Ovary (tissue), 10 donors: ENCODE measurements at places on chromosomes 16 and 17.

- no peak for DNase-seq
Observed at GRCh38 chr16:19515757-19516156, 6.1 kb downstream of the GDE1 start.

DNA sequence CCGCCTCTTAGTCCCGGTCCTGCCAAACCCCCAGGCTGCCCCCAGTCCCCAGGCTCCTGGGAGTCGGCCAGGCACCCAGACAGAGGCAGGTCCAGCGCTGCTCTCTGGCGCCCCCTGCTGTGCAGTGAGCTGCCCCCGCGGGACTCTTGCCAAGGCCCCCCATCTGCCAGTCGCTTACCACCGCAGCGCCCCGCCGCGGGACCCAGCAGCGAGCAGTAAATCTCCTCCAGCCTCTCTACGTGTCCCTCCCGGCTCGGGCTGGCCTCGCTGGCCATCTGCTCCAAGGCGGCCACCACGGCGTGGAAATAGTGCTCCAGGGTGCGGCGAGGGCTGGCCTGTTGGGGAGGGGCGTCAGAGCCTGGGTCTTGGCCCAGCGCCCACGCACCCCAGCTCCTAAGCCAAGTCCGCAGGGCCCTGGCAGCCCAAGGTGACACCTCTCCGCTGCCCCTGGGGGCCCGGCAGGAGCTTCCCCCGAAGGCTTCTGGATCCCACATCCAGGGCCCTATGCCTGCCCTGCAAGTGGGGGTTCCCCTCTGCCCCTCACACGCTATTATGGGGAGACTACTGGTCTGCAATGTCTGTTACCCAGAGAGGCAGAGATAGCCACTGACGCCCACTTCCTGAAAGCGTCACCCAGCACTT lies 33.7 kb upstream of the MFSD6L start:
- no peak for DNase-seq

DNA sequence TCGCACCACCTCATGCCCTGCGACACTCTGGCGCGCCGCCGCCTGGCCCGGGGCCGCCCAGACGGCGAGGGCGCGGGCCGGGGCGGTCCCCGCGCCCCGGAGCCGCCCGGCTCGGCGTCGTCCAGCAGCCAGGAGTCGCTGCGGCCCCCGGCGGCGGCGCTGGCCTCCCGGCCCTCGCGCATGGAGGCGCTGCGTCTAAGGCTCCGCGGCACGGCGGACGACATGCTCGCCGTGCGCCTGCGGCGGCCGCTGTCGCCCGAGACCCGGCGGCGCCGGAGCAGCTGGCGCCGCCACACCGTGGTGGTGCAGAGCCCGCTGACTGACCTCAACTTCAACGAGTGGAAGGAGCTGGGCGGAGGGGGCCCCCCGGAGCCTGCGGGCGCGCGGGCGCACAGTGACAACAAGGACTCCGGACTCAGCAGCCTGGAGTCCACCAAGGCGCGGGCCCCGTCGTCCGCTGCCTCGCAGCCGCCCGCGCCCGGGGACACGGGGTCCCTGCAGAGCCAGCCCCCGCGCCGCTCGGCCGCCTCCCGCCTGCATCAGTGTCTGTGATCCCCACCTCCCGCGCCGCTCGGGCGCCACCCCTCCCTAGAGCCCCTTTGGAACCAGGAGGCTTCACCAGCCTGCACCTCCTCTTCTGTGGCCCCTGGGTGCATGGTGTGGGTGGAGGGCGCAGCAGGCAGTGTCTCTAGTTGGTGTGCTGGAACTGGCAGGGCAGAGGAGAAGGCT lies 82.3 kb downstream of the ARHGAP23 start:
- DNase-seq, result no peak

GRCh38 chr16:85460252-85461021 lies 152.7 kb upstream of the GSE1 start:
- peak; percentile 64 for DNase-seq

- peak; percentile 74 for DNase-seq
Observed at GRCh38 chr17:27319541-27320221, 25.8 kb downstream of the WSB1 start.

GRCh38 chr17:73569762-73570319 lies 74.4 kb downstream of the SDK2 start:
- no peak for DNase-seq

- DNase-seq, result peak; percentile 92
Observed at GRCh38 chr16:29674188-29674587, 4.8 kb upstream of the QPRT start.

- DNase-seq, result no peak
Observed at GRCh38 chr16:80824623-80825364, 20.4 kb upstream of the CDYL2 start.

DNA sequence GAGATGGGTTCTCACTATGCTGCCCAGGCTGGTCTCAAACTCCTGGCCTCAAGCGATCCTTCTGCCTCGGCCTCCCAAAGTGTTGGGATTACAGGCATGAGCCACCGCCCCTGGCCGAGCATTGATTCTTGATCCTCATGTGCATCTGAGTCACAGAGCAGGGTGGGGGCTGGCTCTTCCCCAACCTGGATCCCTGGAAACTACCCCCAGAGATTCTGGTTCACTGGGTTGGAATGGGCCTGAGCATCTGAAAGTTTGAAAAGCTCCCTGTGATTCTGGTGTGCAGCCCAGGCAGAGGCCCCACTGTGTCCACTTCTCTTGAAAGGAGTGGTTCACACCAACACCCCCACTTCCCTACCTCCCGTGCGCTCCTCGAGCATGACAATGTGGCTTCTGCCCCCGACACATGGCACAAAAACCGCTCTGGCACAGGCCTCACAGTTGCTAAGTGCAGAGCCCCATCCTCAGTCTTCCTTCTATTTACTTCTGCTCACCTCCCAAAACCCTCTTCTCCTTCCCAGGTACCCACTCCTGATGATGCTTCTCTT lies 4.6 kb downstream of the QPRT start:
- DNase-seq, result no peak

DNA sequence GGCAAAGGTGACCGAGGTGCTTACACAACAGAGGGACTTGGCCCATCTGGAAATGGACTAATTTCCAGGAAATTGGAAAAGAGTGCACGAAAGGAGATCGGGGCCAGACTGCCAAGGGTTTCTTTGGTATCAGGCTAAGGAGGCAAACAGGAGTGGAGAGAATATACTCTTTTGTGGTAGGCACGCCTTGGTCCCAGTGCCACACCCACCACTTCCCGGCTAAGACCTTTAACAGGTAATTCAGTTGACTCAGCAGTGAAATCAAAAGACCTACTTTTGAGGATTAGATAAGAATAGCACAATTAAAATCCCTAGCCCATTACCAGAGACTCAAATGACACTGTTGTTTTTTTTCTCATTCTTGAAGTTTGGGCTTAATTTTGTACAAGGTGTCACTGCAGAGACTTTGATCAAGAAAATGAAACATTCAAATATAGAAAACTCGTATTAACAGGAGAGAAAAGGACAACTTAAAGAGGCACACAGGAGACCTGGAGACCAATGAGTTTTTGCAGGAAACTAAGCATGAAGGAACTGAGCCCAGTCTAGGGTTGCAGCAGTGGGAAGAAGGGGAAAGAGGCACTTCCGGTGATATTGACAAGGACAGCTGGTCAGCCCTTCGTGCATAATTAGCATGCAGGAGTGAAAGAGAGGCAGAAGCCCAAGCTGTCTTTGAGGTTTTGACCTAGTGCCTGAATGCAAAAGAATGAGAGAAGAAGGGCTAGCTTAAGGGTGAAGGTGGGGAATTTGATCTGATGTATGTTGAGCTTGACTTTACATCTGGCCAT lies 265.5 kb upstream of the CCL2 start:
- DNase-seq, result no peak
